ENCODE measurements at places on chromosomes 12 and 14.

DNA sequence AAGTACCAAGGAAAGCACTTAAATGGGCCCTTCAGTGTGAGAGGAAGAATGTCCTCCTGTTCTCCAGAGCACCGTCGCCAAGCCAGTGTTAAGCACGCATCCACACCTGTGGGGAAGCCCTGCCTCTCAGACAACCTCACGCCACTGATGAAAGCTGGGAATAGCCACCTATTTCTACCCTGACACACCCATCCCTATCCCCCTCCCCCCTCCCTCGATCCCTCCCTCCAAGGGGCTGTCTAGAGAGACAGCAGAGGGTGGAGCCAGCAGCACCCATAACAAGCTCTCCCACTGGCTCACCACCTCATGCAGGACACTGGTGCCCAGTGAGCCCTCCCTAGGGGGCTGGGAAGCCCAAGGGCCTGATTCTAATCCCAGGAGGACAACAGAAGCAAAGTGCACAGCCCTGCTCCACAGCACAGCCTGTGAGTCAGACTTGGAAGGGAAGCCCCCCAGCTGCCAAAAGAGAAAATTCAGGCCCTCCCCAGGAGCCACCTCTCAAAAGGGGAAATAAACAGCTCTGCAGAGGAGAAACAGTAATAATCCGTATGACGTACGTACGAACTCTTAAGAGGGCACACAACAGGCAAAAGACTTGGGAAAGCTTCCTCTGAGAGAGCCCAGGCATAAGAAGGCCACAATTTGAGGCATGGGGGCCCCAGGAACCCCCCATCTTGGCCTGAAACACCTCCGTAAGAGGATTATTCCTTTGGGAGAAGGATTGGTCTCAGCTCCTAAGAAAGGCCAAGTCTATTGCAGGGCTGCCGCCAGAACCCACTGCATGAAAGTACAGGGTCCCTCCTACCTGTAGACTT is 7.8 kb downstream of the PITPNM2 start:
- DNase-seq, result no peak

DNA sequence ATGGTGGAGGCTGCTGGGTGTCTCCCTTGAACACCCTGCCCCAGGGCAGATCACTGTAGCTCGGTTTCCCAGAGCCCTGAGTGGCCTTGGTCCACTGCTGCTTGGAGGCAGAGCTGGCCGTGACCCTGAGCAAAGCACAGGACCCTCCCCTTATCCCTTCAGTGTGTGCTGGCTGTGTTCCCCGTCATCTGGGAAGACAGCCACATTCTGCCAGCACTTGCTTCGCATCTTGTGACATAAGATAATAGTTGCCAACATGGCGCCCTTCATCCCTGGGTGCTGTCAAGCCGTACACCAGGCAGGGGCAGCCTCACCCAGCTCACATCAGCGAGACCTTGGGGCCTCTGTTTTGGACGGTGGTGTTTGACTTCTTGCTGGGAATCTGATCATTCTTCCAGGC is 12.1 kb upstream of the ALDH2 start:
- no peak for DNase-seq

GRCh38 chr12:47881826-47882427 is 22.9 kb downstream of the VDR start:
- DNase-seq, result no peak

DNA sequence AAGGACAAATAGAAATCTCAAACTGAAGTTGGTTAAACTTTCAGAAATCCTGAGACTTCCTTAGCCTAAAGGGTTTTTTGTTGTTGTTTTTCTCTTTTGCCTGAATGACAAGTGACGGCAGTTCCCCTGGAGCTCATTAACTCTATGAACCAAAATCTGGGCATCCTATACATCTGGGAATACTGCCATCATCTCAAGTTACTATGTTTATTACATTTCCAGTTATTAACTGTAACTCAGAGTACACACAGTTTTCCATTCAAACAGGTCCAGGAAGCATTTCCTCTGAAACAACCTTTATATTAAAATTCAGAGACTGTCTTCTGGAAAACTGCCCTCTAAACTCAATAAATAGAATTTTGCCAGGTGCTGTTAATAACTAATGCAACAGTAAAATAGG is 55.6 kb upstream of the CDKL1 start:
- DNase-seq, result no peak

- DNase-seq, result no peak
These were observed 7.0 kb downstream of the NACA start for GRCh38 chr12:56718149-56718548.

DNA sequence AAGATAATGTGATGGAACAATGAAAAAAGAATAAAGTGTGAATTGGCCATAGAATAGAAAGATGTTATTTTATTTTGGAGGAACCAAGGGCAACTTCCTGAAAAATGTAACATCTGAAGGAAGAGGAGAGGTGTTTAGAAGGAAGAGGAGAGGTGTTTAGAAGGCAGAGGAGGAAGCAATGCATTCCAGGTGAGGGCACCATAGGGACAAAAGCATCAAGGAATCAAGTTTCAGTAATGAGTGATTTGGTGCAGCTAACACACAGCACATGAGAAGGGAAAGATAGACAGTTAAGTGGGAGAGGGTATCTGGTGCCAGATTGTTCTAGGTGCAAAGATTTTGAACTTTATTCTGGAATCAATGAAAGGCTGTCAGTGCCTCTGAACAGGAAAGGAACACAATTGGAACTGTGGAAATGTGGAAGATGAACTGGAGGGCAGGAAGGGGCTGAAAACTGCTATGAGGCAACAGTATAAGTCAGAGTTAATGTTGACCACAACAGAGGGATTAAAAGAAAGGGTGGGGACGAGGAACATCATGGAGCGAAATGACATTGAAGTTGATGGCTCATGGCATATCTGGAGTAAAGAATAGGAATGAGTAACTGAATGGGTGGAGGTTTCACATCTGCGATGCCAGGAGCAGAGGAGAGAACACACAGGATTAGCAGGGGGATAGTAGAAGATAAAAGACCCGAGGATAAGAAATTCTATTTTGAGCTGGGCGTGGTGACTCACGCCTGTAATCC is 326.6 kb downstream of the LRIG3 start:
- DNase-seq, result no peak

DNA sequence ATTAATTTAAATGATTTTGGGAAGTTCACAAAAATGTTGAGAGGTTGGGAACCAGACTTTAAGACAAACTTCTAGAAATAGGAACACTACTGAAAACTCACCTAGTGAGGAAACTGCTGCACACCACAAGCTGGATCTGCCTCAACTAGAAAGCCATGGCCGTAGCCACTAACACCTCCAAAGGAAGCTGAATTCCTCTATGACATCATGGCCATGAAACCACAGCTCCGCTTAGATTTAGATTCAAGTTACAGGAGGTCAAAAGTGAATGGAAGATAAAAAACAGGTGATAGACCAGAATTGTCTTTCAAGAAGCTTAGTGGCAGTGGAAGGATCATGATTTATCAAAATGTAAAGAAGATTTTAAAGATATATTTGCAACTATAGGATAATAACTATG is 208.8 kb upstream of the ALG10 start:
- DNase-seq, result no peak

DNA sequence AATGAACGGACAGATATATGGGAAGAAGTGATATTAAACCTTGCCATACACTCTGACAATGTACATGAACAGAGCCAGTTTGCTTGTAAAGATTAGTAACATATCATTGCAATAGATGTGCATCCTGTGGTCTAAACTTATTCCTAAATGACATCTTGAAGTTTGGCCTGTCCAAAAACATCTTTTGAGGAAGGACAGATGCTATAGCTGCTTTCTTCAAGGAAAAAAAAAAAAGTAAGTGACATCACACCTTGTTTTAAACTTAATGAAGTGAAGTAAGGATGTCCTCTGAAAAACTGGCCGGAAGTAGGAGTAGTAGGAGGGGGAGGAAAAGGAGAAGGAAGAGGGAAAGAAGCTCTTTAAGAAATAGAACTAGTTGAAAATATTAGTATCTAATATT is 132.8 kb downstream of the RAD51B start:
- DNase-seq, result no peak

GRCh38 chr14:84375235-84375634 is 1154.7 kb upstream of the FLRT2 start:
- DNase-seq, result no peak

- DNase-seq, result no peak
These were observed 145.8 kb downstream of the GRIN2B start for GRCh38 chr12:13835652-13836051.

- DNase-seq, result no peak
These were observed 155.8 kb upstream of the ATP2B1 start for GRCh38 chr12:89864411-89864810.

GRCh38 chr12:123478762-123479161 is 20.8 kb downstream of the SNRNP35 start:
- no peak for DNase-seq

DNA sequence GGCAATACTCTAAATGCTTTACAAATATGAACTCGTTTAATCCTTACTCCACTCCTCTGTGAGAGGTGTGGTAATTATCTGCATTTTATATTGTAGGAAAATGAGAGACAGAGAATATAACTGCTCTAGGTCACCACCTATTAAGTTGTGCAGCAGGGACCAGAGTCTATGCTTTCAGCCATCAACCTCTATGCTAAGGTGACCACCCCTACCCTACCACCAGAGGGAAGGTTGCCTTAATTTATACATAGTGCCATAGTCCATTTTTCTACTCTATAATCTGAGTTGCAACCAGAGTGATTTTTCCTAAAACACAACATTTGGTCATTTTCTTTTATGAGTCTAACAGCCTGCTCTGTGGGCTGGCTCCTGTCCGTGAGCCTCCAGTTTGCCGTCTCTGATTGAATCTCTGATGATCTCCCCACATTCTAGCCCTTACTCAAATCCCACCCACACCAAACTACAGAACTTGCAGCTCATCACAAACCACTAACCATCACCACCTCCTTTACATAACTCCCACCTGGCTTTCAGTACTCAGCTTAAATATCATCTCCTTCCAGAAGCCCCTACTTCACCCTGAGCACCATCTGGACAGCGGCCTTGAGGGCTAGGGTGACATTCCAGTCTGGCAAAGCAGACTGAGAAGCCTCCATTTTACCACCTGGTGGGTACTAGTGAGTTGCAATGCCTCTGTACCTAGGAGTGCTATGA is 126.6 kb downstream of the PPM1H start:
- no peak for DNase-seq

DNA sequence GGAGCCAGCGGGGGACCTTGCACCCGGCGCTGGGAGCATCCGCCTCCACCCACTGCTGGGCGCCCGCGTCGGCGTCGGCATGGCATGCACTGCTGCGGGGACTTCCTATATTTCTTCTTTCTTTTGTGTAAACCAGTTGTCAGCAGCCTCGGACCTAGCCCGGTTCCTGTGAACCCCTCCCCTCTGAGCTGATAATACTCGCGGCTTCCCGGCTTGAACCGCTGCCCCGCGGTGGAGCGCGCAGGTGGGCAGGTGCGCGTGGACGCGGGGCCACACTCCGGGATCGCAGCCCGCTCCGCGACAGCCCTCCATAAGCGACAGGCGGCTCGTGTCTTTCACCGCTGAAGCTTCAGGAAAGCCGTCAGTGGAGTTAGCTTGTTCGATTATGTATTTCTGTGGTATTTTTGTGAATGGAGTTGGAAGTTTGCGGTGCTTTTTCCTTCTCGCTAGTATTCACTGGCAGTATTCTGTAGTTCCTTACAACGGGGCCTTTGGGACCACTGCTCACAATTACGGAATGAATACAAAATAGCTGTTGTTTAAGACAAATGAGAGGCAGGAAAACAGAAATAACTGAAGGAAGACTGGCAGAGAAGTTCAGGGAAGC is 870 bp downstream of the BMAL2 start:
- DNase-seq, result peak; percentile 15

DNA sequence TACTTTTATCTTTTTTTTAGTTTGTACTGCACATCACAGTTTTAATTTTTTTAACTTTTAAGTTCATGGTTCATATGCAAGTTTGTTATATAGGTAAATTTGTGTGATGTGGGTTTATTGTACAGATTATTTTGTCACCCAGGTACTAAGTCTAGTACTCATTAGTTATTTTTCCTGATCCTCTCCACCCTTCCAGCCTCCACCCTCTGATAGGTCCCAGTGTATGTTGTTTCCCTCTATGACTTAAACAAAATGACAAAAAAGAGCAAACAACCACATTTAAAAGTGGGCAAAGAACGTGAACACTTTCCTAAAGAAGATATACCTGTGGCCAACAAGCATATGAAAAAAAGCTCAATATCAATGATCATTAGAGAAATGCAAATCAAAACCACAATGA is 63.7 kb downstream of the GARIN6 start:
- no peak for DNase-seq

GRCh38 chr12:72790273-72790672 is 518.1 kb downstream of the TRHDE start:
- no peak for DNase-seq

- DNase-seq, result no peak
These were observed 6.9 kb downstream of the LRCOL1 start for GRCh38 chr12:132603240-132604150.

- no peak for DNase-seq
These were observed 295.2 kb downstream of the SLC16A7 start for GRCh38 chr12:59890896-59891579.

DNA sequence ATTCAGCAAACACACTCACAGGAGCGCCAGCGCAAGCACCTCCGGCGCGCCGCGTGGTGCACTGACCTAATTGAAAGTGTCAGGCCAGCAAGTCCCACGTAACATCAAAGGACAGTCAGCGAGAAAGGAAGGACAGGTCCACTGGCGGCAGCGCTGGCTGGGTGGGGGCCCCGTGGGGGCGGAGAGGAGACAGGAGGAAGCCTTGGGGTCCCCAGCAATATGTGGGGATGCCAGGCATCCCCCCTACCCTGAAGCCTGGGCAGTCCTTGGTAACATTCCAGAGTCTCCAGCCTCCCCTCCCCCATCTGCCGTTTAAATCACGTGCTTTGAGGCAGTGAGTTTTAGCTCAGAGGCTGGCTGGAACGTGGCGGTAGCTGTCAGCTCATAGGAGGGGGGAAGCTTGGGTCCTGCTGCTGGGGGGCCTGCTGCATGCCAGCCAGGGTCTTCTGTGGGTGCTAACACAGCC is 159.2 kb downstream of the CALM1 start:
- DNase-seq, result no peak

DNA sequence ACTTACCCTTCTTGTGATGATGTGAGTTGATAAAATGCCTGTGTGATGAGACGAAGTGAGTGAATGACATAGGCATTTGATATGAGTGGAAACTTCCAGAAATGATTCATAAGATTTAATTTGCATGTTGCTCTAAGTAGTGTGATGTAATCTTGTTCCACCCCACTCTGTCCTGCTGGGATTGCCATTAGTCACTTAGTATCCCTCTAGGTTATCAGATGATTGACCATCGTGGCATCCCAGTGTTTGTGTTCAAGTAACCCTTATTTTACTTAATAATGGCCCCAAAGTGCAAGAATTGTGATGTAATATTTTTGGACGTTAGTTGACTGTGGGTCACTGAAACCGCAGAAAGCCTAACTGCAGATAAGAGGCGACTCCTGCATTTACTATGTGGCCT is 214.4 kb upstream of the DIO2 start:
- DNase-seq, result no peak

DNA sequence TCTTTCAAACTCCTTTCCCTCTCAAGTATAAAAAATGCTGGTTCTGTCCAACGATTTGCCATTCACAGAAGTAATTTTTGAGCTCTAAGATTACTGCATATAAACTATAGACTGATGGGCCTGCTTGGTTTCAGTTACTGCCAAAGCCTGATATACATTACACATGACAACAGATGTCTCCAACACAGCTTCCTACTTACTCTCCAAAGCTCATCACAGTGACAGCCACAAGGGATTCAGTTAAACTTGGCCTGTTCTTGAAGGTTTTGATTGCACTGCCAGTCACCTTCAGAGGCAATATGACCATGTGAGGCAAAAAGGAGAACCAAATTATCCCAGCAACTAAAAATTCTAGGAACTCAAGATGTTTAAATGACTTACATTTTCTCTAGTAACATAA is 30.1 kb downstream of the STXBP6 start:
- DNase-seq, result no peak

GRCh38 chr14:100369019-100369418 is 45.9 kb downstream of the SLC25A47 start:
- no peak for DNase-seq

Measured in activated T-helper 9 cell treated with anti-CD3 and anti-CD28 coated beads, Interleukin-2, amount 50 U/mL, for 16 hours (primary cell).